Cardiac muscle cell (in vitro differentiated cells and primary cell): ENCODE measurements at places on chromosomes 3 and 15. TPM values are rescaled to one million over a fixed set of nuclear protein-coding genes. Genes with fewer than 3 reads are reported as not detected.

- no peak for DNase-seq
Observed at GRCh38 chr3:40137591-40138295, 171.8 kb upstream of the EIF1B start.

GRCh38 chr3:142287866-142288638 is 62.7 kb upstream of the GK5 start:
- no peak for DNase-seq

DNA sequence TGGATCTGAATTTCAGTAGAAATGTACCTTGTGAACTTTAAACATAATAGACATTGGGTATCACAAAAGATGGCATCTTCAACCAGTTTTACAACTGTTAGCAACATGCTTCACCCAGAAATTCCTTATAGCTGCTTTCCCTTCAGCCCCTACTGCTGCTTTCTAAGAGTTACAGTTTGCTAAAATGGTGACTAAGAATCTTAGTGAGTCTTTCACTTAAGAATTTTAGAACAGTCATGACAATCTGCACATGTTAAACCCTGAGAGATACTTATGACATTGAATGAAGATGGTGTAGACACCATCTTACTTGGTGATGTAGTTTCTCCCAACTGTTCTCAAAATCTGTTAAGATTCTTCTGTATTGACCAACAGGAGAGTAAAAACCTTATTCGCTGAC is 129.7 kb upstream of the UBE2E1 start:
- DNase-seq = no peak

- DNase-seq = no peak
Observed at GRCh38 chr3:166270429-166270828, 433.2 kb upstream of the BCHE start.

DNA sequence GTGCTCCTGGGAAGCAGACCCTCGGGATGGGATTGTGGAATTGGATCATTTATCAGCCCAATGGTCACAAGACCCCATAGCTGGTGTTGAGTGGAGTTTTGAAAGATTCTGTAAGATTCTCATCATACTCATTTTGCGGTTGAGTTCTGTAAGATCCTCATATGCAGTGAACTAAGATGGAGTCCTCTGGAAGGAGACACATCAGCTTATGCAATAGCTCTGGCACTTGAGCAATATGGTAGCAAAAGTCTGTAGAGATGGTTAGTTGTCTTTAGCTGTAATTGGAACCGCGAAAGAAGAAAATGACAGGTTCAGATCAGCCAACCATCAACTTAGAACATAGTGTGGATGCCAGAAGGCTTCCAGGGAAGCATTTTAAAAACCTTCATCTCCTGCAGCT is 184.5 kb upstream of the TSC22D2 start:
- no peak for DNase-seq

A4GNT gene
- total RNA-seq = not detected in 2 replicates

KLHDC8B gene
- 158 and 173 TPM in 2 replicates for total RNA-seq

SLC12A8 gene
- total RNA-seq = 1.7 and 3.4 TPM in 2 replicates

IL16 gene
- total RNA-seq = 0.14 TPM in 1 of 2 replicates, not detected in the other

TTC23 gene
- 24.6 and 38.2 TPM in 2 replicates for total RNA-seq
